NCI-H1436 treated with DMSO at 0.1 percent for 48 hours (cell line): ENCODE measurements at places on chromosomes 11 and 22.

- no peak for DNase-seq
These were observed 4.7 kb downstream of the TANGO2 start for GRCh38 chr22:20025401-20026203.

DNA sequence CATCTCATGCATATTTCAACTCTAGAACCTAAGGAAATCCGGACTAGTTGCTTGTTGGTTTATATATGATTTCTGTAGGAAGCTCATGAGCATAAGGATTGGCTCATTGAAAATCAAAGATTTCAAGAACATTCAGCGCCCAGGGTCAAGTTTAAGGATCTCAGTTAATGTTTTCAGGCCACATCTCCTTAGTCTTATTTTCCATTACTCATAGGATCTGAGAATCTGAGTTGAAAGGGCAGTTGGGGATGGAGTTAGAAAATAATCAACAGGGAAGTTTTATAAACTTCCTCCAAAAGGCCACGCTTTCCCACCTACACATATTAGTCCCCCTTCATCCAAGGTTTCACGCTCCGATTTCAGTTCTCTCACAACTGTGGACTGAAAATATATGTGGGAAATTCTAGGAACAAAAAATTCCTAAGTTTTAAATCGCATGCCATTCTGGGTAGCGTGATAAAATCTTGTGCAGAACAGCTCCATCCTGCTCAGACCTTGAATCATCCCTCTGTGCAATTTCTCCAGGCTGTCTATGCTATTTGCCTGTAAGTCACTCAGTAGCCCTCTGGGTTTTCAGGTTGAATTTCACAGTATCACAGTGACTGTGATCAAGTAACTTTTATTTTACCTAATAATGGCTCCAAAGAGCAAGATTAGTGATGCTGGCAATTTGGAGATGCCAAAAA lies 160.2 kb downstream of the KIRREL3 start:
- DNase-seq: no peak

DNA sequence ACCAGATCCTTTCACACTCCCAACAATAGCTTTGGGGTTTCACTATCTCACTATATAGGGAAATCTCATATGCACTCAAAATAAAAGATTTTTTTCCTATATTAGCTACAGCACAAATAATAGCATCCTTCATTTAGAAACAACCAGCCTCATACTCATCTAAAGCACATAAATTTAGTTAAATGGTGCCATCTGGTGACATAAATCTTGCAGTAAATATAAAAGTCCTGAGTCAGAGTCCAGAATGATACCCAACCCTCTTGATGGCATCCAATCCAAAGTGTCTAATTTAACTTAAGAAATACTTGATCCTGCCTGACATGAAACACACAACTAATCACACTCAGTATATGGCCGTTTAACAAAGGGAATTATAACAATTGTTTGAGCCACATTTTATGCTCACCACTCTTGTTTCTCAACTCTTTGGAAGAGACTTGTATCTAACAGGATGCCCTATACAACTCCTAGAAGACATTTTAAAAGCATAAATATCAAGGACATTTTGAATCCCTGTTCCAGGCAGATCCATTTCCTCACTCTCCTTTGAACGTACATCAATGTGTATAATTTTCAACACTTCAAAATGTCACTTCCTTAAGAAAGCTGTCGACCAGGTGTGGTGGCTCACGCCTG lies 36.2 kb downstream of the DLG2 start:
- DNase-seq: no peak

DNA sequence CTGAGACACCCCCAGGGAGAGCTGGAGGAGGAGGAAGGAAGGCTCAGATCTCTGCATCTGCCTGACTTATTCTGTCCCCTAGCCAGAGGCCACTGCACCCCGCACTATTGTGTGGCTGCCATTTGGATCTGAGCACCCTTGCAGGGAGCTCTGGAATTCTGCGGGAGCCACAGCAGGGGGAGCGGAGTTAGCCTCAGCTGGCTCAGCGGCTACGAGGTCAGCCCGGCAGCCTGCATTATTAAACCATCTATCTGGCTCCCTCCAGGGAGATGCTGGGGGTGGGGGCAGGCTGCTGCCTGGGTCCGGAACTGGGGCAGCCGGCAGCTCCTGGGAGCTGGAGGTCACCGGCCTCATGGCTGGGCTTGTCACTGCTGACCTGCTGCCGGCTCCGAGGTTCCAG lies 6.5 kb upstream of the ELFN2 start:
- no peak for DNase-seq

DNA sequence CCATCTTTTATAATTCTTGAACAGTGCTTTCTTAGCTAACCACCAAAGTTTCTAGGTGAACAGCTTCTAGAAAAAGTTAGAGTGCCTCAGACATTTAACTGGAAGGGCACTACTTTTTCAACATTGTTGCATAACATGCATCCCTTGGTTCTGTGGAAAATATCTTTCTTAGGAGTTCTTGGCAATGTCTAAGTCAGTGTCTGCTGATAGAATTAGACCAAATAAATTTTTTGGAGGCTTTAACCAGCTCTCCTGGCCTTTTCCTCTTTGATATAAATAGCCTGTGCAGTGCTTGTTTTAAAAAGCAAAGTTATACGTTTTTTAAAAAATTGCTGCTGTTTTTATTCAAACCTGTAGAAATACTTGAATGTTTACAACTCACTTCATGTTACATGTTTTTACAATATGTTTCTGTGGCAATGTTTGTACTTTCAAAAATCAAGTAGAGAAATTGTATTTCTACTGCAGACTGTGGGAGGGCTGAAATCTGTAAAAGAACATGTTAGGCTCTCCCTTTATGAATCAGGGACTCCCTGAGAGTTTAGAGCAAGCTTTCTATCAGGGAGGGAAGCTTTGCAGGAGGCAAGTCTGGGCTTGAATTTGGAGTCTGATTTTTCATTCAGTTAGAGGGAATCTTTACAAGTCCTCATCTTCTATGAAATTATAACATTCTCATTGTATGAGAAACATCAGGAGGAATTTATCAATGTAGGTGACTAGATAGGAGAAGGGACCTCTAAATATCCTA lies 16.3 kb upstream of the PANX1 start:
- DNase-seq: no peak

GRCh38 chr11:97751405-97751804 lies 1269.3 kb upstream of the CNTN5 start:
- no peak for DNase-seq

- DNase-seq: no peak
These were observed 60.6 kb upstream of the RDX start for GRCh38 chr11:110356762-110357671.

DNA sequence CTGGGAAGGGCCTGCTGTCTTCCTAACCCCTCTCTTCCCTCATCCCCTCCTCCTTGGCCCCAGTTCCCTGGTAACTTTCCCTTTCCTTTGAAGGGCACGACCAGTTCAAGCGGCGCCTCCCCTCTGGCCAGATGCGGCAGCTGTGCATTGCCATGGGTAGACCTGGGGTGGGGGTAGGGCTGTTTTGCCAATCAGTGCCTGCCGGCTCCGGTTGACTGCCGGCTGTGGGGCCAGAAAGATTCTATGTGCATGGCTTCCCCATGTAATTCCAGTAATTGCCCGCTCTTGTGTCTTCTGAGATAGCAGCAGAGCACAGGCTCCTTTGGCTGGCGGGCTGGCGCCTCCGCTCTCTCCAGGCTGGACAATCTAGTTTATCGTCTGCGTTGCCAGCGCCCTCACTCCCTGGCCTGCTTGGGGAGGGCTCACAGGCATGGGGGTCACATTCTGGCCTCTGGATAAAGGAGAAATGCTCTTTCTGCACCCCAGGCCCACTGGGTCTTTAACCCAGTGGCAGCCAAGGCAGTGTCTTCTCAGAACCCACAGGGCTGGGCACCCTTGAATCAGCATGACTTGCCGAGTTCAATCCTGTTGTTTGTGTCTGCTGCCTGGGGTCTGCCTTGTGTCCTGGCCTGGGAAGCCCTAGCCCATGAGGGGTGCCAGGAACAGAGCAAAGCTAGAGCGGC lies 9.4 kb downstream of the SIDT2 start:
- DNase-seq: no peak

- no peak for DNase-seq
These were observed 10.1 kb downstream of the PATE2 start for GRCh38 chr11:125768336-125769046.

GRCh38 chr22:50612528-50613221 lies 12.1 kb downstream of the MAPK8IP2 start:
- DNase-seq: no peak

GRCh38 chr11:127274328-127274676 lies 273.7 kb upstream of the KIRREL3 start:
- no peak for DNase-seq

GRCh38 chr11:70297341-70297740 lies 26.9 kb downstream of the PPFIA1 start:
- DNase-seq: no peak

- no peak for DNase-seq
These were observed 1036.0 kb downstream of the OPCML start for GRCh38 chr11:132496341-132496740.

- no peak for DNase-seq
These were observed 87.8 kb upstream of the BMAL1 start for GRCh38 chr11:13189561-13190426.

GRCh38 chr11:37002831-37003230 lies 404.8 kb upstream of the RAG2 start:
- DNase-seq: no peak

GRCh38 chr22:18968011-18968749 lies 32.1 kb upstream of the PRODH start:
- no peak for DNase-seq

GRCh38 chr22:30610299-30610698 lies 3.3 kb downstream of the TCN2 start:
- DNase-seq: no peak

GRCh38 chr11:64609436-64610047 lies 18.5 kb downstream of the SLC22A12 start:
- DNase-seq: no peak

DNA sequence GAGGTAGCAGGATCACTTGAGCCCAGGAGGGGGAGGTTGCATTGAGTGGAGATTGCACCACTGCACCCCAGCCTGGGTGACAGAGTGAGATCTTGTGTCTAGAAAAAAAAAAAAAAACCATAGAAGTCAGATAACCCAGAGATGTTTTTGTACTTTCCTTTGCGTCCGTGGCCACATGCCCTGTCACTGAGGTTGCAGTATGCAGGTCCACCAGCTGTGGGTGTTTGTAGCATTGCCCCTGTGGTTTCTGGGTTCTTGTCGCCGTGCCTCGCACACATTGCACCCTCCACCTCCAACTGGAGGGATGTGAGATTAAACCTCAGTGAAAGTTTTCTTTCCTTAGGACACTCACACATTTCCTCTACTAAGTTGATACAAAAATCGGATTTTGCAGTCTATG lies 70.3 kb downstream of the TNRC6B start:
- DNase-seq: no peak

DNA sequence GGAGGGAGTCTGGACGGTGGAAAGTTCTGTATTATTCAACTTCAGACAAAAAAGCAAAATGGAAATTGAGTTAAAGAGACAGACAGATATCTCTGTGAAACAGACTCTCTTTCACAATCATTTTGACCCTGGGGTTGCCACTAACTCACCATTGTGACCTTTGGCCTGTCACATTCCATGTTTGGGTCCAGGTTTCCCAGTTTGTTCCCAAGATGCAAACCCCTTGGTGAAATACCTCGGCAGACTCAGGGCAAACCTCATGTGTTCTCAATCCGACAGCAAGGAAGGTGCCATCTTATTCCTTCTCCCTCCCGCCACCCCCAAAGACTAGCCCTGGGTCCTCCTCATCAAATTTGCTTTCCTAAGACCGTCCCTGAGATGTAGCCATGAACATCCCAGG lies 41.8 kb downstream of the GALNT18 start:
- DNase-seq: no peak
